GM10248 (cell line): ENCODE measurements at places on chromosomes 6 and 20.
A peak's percentile ranks its signal among the peaks of the same experiment; 100 is the strongest.

GRCh38 chr6:119535332-119535731 lies 185.8 kb upstream of the MAN1A1 start:
- DNase-seq, result peak; percentile 22

DNA sequence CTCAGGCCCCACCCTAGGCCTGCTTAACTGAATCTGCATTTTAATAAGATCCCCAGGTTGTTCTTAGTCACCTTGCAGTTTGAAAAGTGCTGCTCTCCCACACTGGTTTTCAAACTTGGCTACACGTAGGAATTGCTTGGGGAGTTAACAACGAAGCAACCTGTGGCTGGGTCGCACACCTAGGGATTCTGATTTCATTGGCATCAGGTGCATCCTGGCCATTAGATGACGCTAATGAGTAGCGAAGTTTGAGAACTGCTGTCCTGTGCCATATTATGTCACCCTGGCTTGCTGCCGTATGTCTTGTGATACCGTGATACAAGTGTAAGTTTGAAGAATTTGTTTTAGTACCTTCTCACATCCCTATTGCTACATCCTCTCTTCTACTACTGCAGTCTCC lies 28.2 kb upstream of the FUCA2 start:
- DNase-seq, result no peak

GRCh38 chr6:46556053-46556452 lies 64.8 kb upstream of the RCAN2 start:
- no peak for DNase-seq

GRCh38 chr6:110180228-110181008 lies at the start of gene CDC40:
TSS of gene CDC40 (plus strand) at chr6:110180427. CDS start at chr6:110180445, 18 bp downstream.
- DNase-seq, result peak; percentile 67

GRCh38 chr20:36830791-36831691 lies 44.9 kb upstream of the TLDC2 start:
- no peak for DNase-seq

GRCh38 chr20:64100566-64100888 lies 6.8 kb downstream of the NPBWR2 start:
- DNase-seq, result no peak

DNA sequence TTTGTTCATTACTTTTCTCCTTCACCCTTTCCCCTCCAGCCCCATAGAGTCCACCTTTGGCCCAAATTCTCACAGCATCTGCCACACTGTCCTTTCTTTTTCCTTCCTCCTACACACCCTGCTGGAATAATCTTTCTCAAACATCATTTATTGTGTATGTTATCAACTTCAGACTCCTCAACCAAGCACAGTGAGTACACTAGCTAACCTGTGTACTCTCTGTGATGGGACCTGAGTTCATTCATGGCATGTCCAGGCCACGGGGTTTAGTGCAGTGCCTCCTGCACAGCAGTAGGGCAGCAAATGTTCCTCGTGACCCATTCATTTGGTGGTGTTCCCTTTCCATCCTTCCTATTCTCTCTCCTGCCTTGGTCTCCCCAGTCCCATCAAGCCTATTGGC lies 7.1 kb upstream of the ARMC12 start:
- no peak for DNase-seq

DNA sequence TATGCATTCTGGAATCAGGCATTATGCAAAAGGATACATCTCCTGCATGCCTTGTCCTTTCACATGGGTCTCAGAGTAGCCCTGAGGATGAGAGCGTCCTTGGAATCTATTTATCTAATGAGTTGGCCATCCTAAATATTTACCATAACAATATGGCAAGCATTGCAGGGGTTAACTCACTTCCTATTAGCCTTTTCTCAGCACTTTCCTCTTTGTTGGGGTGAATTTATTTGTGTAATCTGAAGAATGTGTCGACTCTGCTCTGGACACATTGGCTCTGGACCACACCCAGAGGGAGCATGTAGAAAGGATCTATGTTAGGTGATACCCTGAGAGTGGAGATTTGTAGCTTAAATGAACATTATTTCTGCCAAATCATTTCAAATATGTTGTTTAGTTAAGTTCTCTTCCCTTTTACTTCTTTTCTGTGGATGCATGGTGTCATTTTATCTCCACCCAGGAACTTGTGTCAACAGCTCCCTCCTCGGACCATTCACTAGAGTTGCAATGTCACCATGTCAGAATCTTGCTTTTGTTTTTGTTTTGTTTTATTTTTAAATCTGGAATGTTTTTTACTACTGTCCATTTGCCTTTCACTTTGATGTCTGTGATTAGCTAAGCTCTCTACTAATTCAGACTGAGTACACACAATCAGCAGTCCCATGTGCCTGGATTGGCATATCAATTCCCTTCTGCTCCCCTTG lies 757.0 kb upstream of the MMS22L start:
- no peak for DNase-seq

GRCh38 chr6:148463671-148464070 lies 121.0 kb downstream of the SASH1 start:
- no peak for DNase-seq

DNA sequence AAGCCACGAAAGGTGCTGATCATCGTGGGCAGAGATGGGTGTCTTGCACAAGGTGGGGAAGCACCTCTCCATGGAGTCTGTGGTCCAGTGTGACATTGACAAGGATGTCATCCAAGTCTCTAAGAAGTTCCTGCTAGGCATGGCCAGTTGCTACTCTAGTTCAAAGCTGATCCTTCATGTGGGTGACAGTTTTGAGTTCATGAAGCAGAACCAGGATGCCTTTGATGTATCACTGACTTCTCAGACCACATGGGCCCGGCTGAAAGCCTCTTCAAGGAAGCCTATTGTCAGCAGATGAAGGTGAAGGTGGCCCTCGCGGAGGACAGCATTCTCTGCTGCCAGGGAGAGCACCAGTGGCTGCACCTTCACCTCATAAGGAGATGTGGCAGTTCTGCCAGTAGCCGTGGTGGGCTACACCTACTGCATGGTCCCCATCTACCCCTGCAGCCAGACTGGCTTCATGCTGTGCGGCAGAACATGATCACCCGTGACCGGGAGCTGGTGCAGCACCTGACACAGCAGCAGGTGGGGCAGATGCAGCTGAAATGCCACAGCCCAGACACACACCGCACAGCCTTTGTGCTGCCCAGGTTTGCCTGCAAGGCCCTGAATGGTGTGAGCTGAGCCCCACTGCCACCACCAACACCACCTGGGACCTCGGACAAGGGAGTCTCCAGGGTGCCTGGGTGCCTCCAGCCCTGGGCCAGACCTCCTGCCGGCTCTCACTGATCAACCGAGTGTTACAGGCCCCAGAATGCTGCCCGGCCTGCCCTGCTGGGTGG lies 75.0 kb upstream of the SULF2 start:
- no peak for DNase-seq

GRCh38 chr20:42099101-42099500 lies 480.9 kb upstream of the CHD6 start:
- DNase-seq, result no peak

DNA sequence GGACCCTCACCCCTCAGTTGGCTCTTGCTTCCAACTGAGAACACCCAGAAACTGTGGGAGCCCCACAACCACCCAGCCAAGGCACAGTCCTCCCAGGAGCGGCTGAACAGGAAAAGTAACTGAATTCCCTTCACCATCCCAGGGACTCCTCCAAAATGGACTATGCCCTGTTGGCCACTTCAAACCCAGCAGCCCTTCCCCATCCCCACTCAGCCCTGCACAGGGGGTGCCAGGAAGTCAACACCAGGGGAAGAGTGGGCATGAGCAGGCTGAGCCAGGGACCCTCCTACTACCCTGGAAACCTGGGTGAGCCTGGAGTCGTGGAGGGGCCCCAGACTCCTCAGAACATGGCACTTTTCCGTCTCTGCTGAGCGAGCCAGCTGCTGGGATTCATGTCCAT lies 10.3 kb downstream of the GUCA1B start:
- DNase-seq, result no peak

- DNase-seq, result no peak
These were observed 5.8 kb downstream of the TTK start for GRCh38 chr6:80010288-80010687.

DNA sequence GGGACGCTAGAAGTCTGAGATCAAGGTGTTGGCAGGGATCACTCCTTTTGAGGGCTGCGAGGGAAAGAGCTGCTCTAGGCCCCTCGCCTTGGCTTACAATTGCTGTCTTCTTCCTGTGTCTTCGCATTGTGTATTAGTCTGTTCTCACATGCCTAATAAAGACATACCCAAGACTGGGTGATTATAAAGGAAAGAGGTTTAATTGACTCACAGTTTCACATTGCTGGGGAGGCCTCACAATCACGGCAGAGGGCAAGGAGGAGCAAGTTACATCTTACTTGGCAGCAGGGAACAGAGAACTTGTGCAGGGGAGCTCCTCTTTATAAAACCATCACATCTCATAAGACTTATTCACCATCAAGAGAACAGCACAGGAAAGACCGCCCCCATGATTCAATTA lies 102.5 kb upstream of the ASF1A start:
- no peak for DNase-seq

GRCh38 chr6:26347699-26348098 lies 17.3 kb upstream of the BTN3A2 start:
- DNase-seq, result no peak

GRCh38 chr20:24640686-24641085 lies 171.3 kb downstream of the SYNDIG1 start:
- DNase-seq, result no peak

GRCh38 chr20:7849675-7850074 lies 90.6 kb downstream of the HAO1 start:
- DNase-seq, result no peak

GRCh38 chr20:59458645-59459044 lies 145.7 kb upstream of the PHACTR3 start:
- no peak for DNase-seq

- no peak for DNase-seq
These were observed 170.3 kb upstream of the PDE10A start for GRCh38 chr6:165833355-165833754.

GRCh38 chr20:47247972-47248371 lies 108.5 kb downstream of the ZMYND8 start:
- no peak for DNase-seq

DNA sequence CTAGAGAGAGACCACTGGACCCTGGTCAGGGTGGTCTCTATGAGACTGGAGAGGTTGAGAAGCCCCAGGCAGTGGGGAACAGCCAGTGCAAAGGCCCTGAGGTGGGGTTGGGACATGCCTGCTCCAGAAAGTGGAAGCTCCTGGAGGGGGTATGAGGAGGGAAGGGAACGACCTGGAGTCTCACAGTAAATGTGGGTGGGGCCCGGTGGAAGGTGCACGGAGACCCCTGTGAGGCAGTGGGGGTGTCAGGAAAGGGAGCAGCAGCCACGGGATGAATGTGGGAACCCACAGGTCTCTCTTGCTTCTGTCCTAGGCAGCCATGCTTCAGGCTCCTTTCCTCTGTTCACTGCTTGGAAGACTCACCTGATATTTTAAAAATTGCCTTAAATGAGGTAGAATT lies 1.3 kb upstream of the CST1 start:
- no peak for DNase-seq
